ENCODE measurements at places on chromosomes 7 and 10.

DNA sequence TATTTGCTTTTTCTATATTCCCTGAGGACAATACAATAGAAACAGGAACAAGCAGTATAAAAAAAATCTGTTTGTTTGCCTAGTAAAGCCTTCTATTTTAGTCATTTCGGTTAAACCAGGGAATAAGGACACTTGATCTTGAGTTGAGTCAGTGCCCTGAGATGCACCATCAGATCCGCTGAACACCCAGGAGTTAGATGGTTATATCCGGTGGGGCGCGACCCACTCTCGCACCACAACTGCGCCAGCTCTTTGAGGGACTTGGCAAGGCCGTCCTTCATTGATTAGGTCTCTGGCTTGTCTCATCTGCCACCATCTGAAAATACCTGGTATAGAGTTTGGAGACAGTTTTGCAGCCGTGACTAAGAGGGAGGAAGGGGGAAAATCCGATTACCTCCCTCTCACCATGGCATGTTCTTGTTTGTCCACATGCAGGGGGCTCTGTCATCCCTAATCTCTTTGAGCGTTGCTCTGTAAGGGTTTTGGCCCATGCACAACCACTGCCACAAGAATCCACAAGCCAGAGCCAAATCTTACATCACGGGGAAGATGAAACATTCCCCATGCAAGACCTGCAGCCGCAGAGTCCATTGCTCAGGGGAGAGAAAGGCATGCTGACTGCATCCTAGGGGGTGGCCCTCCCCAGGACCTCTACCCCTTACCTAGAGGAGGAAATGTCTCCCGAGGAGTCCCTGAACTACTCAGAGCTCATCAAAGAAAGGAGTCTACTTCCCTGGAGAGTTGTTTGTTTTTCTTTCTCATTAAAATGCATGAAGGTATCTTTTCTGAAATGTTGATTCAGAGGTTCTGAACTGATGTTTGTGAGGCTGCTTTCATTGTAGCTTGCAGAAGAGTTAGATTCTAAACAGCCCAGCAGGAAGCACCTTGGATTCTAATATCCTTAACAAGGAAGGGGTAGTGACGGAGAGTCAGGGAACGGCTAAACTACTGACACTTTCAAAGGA is 101.6 kb upstream of the FAM171A1 start:
- no peak for DNase-seq

DNA sequence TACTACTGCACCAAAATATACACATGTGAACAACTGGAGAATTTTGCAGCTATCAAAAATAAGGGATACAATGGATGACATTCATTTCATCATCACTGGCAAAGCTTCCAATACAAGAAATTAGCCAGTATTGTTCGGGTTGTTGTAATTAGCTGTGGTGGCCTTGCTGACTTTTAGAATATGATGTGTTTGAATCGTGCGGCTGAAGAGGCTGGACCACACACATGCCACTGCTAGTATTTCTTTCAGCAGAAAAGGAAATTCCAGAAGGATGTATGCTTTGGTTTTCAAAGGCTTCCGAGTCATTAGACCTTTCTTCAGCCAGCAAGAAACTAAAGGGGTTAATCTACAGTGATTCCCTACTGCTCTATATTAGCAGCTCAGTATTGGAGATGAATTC is 16.6 kb downstream of the RPP38 start:
- DNase-seq: no peak

- no peak for DNase-seq
Observed at GRCh38 chr7:51138123-51139085, 178.2 kb downstream of the COBL start.

DNA sequence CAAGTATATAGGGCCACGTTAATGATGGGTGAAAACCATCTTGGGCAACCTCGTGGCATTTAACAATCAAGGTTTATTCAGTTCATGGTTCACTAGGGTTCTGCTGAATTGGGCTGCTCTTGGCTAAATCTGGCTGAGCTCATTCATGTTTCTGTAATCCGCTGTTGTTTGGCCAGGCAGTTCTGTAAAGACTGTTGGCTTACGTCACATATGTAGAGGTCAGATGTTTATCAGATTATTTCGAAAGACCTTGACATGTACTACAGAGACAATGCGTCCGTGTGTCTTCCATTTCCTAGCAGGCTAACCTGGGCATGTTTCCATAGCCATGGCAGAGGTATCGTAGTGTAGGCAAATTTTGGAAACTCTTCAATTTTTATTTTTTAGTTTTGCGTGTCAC is 190.0 kb upstream of the ZWINT start:
- no peak for DNase-seq

DNA sequence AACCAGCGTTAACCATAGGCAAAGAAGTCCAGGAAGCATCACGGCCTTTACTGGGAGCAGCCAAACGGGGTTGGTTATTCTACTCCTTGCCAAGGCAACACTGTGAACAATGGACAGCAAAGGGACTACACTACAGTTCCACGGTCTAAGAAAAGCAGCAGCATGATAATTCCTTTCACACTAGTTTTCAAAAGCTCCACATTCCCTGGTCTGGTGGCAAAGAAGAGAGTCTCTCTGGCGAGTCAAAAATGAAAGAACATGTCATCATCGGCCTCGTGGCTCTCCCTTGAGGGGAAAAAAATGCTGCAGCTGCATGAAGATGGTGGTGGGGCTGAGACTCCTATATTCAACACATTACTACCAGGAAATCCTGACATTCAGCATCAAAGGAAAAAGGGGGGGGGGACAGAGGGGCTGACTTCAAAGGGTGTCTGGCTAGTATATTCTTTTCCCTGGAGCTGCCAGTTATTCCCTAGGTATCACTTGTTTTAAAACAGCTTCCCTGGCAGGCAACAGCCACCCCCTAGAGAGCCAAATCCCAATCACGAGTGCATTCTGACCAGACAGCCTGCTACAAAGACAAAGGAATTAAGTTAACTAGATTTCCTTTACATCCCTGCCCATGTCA is 49.1 kb downstream of the SLC37A3 start:
- DNase-seq: no peak
